ENCODE measurements at places on chromosomes 3 and 15.

DNA sequence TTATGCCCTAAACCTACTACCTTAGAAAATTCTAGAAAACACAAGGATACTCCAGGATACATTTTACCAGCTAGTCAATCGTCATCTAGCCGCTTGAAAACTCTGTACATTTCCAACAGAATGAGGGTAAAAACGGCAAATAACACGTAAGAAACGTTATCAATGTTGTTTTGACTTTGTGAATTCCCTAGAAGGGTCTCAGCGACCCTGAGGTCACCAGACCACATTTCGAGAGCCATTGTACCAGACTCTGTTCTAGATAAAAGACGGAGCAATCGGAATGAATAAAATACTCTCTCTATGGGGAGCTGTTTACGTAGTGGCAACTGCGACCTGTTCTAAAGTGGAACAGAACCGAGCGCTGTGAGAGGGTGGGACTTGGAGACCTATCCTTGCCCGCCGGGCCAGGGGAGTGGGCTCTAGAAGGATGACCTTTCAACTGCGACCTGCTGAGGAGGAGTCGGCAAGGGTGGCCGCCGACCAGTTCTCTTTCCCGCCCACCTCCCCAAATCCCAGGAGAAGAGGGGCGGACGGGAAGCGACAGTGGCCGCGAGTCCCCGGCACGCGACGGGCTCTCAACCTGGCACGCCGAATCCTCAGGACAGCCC is 778 bp upstream of the AP4E1 start:
- peak; percentile 64 for DNase-seq

DNA sequence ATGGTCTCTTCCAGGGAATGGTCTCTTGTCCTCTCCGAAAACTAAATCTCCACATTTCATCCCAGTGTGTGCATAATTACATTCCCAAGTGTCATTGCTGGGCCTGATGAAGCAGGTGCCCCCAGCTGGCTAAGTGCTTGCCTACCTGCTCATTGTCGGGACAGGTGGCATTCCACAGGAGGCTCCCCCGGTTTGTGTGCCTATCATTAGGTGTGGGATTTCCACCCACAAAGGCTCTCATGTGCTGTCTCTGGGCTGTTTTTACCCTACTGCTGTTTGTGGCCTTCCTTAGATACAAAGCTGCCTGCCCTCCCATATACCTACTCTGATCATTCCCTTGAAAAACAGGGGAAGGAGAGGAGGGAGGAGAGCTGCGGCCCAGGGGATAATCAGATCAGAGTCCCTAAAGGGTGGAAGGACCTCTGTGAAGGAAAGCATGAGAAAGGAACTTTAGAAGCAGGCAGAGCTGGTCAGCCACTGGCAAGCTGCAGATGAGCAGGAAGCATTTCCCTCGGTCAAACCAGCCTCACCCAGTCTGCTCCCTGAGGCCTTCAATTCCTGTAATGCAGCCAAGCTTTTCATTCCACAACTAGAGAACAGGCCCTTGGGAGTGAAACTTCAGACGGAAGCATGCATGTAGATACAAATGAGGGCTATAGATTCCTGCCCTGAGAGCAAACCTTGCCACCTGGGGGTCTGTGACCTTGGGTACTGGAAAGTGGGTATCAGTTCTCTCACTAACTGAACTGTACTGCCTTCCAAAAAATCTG is 60.7 kb upstream of the HEG1 start:
- no peak for DNase-seq

DNA sequence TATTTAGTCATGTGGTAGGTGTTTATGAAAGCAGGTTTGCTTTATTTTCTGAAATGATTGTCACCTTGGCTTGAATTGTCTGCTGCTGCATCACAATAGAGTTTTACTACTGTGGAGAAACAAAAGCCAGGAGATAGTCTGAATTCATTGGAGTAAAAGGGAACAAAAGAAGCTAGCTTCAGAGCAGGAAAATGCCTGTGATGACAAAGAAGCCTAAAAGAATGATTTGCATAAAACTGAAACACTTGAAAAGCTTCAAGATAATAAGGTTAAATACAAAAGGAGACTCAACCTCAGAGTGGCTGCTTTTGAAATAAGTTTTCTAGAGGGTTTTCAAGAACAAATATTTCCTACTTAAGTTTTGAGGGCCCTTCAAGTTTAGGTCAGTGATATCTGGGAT is 138.3 kb downstream of the PTPRG start:
- no peak for DNase-seq

GRCh38 chr3:42491881-42492507 is 10.4 kb upstream of the VIPR1 start:
- DNase-seq: no peak

GRCh38 chr3:14829811-14830210 is 11.0 kb downstream of the FGD5 start:
- DNase-seq: no peak

DNA sequence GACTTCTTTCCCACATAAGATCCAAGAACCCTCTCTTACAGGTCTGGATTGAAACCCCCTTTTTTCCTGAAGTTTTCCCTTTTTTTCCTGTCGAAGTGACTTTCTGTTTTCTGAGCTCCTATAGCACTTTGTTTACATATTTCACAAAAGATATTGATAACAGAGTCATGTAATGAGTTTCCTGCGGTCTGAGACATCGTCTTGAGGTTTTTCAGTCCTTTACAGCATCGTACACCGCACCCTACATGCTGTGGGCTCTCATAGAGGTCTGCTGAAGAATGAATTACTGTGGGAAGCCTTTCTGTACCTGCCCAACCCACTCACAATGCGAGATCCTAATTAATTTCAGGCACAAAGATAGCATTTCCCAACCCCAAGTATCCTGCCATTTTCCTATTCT is 53.1 kb downstream of the MCF2L2 start:
- no peak for DNase-seq

GRCh38 chr3:16743276-16743675 is 138.1 kb upstream of the DAZL start:
- DNase-seq: no peak

Data from stimulated activated CD4-positive, alpha-beta T cell treated with anti-CD3 and anti-CD28 coated beads, Interleukin-15, amount 100 ng/mL, for 24 hours (primary cell).